ENCODE measurements at places on chromosomes 4 and X.

- DNase-seq, result no peak
These were observed 191.7 kb upstream of the EDNRA start for GRCh38 chr4:147289181-147289580.

DNA sequence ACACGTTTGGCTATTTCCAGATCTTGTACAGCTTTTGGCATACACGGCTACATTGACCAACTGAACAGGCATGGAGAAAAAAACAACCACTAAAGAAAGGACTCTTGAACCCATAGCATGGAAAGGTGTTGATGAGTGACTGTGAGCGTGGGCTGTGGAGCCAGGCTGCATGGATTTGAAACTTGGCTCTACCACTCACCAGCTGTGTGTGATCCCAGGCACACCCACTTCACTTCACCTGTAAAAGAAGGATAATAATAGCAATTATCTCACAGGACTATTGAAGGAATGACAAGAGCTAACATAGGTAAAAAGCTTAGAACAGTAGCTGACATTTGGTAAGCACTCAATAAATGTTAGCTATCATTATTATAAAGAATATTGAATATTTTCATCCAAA lies 301.7 kb upstream of the CPEB2 start:
- DNase-seq, result no peak

- DNase-seq, result no peak
These were observed 65.4 kb downstream of the SPRY1 start for GRCh38 chr4:123462007-123462406.

DNA sequence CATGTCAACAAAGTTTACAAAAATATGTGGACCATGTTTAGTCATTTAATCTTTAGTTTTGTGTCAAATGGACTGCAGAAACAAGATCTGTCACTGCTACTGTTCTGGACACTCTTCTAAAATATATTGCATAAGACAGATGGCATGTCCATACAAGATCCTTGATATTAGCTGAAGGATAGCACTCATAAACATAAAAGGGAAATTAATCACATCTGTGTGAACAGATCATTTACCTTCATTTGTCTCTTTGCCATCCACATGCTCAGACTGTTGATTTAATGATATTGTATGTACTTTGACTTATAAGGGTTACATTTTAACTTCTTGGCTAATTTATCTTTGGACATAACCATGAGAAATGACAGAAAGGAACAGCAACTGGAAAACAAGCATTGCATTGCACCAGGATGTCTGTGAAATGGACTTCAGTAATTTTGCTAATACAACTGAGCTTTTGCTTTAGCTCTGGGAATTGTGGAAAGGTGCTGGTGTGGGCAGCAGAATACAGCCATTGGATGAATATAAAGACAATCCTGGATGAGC lies at the start of gene UGT2B7:
UGT2B7 (plus strand) TSS at position 364 of the 546 bp plus-strand sequence; CDS start at position 411, 47 bp downstream.
- no peak for DNase-seq

All from stimulated activated CD4-positive, alpha-beta T cell treated with anti-CD3 and anti-CD28 coated beads, Interleukin-15, amount 100 ng/mL, for 1 hour (primary cell).